ENCODE measurements at places on chromosomes 1 and 21.

DNA sequence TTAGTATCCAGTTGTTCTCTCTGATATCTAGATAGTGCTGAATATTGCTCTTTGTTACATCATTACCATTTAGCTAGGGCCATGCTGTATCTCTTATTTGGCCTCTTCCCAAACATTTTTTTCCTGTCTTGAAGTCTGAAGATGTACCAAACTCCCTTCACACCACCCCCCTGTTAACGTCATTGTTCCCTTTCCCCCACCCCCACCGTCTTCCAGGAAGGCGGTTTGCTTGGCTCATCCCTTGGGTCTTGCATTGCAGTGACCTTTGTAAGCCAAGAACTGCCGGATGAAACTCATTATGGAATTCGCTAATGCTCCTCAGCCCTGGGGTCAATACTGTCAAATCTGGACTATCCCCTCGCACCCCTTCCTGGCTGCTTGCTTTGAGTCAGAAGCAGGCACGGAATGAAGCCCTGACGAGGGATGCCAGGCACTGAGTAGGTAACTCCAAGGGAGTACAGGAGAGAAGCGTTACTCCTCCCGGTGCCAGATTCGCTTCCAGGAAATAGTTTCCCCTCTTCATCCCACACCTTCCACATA, 283.1 kb downstream of the TM2D1 start:
- no peak for DNase-seq

DNA sequence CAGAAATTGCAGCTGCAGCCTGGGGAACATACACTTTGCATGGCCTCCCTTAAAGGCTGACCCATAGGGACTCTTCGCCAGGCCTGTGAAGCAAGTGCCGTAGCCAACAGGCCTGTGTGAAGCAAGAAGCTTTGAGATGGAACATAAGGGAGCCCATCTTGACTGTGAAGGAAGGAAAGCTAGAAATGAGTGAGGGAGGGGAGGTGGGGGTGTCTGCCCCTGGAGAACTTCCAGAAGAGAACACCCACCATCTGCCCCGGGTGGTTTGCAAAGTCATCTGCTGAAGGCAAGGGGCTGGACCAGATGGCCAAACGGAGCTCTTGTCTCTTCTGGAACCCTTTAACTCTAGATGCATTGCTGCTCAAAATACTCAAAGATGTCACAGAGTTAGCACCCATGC, 103.3 kb upstream of the GRIK3 start:
- no peak for DNase-seq

GRCh38 chr1:101086783-101087182, 61.2 kb upstream of the DPH5 start:
- DNase-seq, result no peak

GRCh38 chr1:31152181-31152795, 86.8 kb upstream of the PUM1 start:
- DNase-seq, result no peak

GRCh38 chr1:50422946-50423669, at the start of gene DMRTA2:
TSS of gene DMRTA2 (minus strand) at chr1:50423443. CDS start at chr1:50421536, 1,907 bp downstream.
- no peak for DNase-seq

Data from D721Med (cell line).